CD4-positive, alpha-beta T cell treated with Interleukin-4 for 1 hour (primary cell): ENCODE measurements at places on chromosomes 11 and 22.
A peak's percentile ranks its signal among the peaks of the same experiment; 100 is the strongest.

- DNase-seq, result no peak
Observed at GRCh38 chr11:61507962-61508861, at the start of gene LRRC10B. Gene LRRC10B (plus strand): TSS chr11:61508749. CDS start chr11:61508999, 250 bp downstream.

- DNase-seq, result no peak
Observed at GRCh38 chr22:30481711-30482110, 9.9 kb upstream of the SEC14L3 start.

- DNase-seq, result no peak
Observed at GRCh38 chr22:40196628-40197360, 19.1 kb downstream of the TNRC6B start.

DNA sequence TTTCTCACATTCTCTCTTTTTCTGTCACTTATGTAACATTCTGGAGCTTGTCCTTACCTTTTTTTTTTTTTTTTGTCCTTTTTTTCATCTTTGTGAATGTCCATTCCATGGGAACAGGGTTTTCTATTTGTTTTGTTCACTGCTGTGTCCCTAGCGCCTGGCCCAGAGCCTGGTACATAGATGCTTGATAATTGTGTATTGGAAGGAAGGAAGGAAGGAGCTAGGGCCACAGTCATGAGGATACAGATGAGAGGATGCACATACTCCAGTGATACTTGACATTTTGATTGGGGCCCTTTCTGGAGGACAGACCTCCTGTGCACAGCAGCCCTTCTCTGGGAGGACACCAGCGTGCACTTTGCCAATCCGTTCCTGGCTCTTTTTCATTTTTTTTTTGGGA, 68.9 kb downstream of the KIAA1671 start:
- DNase-seq, result no peak

DNA sequence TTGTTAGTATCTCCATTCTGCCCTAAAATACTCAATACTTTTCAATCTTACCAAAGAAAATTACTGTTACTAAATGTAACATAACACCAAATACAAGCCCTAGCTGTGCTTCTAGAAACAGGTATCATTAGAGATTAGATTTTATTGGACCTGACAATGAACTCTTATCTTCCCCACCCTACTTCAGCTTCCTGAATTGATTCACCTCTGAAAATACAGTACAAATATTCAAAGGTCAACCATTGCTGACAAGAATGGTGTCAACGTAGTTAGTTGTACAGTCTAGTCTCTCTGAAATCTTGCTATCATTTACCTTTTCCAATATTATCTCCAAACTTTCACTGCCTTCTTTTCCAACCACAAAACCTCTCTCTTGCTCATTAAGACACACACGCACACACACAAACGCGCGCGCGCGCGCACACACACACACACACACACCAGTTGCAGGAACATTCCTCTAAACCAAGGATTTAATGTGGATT, 22.4 kb downstream of the LRRC4C start:
- no peak for DNase-seq

- DNase-seq, result no peak
Observed at GRCh38 chr22:38135133-38135706, 24.7 kb upstream of the BAIAP2L2 start.

DNA sequence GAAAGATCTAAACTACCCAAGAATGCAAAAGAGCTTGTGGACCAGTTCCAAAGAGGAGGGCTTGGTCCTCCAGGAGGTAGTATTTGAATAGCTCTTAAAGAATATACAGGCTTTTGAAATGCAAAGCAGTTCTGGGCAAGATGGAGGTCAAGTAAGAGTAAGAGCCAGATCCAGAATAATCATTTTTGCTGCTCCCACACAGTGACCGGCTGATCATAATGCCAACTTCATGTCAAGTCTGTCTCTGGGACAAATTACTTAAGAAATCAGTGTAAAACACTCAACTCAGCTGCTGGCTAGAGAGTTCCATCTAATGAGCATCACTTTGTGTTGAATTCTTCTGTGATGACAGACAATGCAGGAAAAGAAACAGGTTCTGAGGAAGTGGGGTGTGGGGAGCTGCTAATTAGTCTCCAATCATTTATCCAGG, 250.9 kb upstream of the NARS2 start:
- no peak for DNase-seq

GRCh38 chr11:118168751-118169150, 7.7 kb downstream of the SCN2B start:
- DNase-seq, result no peak

DNA sequence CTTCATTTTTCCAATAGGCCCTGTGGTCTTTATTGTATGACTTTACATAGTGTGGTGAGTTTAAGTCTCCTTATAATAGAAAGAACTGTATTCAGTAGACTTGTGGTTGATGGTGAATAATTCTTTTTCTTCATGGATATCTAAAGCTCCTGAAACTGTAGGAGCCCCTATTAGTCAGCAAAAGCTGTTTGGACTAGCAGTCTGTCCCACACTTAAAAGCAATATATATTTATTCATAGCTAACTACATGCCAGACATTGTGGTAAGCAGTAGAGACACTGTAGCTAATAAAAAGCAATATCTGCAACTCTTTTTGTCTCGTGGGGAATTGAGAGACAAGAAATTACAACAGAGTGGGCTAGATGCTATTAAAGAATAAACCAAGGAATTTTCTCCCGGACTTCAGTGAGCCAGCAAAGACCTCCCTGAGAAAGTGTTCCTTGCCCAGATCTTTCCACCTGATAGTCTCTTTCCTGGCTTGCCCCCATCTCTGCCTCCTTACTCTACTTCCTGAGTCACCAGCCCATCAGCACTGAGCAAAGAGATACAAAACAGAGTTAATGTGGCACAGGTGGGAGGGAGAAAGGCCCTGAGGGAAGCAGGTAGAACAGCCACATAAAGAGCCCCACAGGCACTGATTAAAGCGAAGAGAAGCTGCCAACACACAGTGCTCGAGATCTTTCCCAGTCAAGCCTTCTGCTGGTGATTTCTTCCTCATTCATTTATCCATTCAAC, 1.4 kb upstream of the OR52W1 start:
- no peak for DNase-seq

- DNase-seq, result no peak
Observed at GRCh38 chr22:46937185-46937584, 174.7 kb downstream of the TBC1D22A start.

- DNase-seq, result no peak
Observed at GRCh38 chr11:104118105-104118744, 45.7 kb downstream of the PDGFD start.

DNA sequence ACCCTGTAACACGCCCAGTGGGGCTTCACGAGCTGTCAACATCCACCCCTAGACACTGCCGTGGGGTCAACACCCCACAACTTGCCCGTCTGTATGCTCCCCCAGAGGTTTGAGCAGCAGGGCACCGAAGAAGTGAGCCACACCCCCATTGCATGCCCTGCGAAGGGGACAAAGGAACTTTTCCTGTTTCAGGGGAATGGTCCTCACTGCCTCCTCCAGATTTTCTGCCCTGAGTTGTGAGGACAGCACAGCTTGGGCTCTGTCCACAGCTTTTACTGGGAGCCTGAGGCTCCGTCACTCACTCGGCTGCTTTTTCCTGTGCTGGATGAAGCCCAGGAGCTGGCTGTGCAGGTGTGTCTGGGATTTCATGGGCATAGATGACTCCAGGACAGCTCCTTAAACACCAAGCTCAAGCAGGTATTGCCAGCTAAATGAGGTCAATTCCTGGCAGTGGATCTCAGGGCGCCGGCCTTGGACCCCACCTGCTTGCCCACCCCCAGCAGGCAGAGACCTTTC, 40.2 kb upstream of the CCDC188 start:
- no peak for DNase-seq

DNA sequence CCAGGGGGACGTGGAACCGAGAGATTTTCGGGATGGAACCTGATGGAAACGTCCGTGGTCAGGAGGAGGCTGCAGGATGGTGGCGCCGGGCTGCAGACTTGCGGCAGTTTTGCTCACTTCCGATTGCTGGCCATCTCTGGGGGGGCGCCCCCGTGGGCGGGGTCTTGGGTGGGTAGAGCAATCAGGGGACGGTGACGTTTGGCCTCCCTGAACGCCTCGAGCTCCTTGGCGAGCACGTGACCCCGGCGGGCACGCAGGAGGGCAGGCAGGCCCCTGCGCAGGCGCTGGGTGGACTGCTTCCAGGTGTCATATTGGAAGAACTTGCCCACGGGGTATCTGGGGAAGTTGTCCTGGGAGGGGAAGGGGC, 6.3 kb downstream of the IGF2 start:
- no peak for DNase-seq

DNA sequence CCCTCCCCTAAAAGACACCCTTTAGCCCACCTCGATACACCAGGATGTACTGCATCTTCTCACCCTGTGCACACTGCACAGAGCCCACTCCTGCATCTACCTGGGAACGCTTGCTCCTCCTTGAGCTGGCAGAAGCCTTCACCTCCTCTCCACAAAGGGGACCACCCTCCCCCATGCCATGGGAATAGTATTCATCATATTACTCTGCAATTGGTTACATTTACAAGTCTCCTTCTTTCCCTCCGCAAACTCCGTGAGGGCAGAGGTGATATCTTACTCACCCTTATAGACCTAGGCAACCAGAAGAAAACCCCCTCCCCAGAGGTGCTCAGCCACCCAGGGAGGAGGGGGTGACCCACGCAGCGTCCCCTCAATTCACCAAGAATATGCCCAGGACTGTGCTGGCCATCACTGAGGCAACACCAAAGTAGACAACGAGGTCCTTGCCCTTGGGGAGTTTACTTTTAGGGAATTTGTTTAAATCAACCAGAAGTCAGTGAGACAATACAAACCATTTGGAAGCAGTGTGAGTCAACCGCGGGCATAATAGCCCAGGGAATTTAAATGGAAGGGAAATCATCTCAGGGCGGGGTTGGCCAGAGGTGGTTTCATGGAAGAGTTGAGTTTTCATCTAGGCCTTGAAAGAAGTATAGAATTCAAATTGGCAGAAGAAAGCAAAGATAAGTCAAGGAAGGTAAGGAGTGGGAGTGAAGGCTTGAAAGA, 214.5 kb downstream of the BARX2 start:
- no peak for DNase-seq

DNA sequence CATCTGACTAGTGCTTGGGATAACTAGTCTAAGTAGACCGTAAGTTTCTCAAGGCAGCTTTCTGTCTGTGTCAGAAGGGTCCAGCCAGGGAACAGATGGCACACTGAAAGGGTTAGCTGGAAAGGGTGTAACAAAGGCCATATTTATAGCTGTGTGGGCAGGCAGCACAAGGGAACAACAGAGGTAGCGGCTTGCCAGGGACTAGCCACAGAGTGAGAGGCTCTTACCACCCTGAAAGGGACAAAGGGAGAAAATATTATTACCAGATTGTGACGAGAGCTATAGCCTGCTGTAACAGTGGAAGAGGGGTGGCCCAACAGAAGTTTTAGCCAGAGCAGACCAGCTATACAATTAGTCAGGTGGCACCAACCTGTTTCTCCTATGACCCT, 129.4 kb downstream of the CCDC34 start:
- no peak for DNase-seq

- no peak for DNase-seq
Observed at GRCh38 chr11:11588891-11589290, 32.9 kb downstream of the GALNT18 start.

DNA sequence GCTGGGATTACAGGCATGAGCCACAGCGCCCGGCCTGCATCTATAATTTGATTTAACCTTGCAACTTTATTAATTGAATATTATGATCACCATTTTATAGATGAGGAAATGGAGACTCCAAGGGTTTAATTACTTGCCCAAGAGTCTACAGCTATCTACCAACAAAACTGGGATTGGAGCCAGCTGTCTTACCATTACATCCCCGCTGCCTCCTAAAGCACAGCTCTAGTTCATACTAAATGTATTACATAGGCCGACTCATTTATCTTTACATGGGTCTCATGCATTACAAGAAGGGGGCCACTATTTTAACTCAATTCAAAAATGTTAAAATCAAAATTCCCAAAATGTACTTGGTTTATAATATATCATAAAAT, 14.1 kb upstream of the TMA7B start:
- no peak for DNase-seq

DNA sequence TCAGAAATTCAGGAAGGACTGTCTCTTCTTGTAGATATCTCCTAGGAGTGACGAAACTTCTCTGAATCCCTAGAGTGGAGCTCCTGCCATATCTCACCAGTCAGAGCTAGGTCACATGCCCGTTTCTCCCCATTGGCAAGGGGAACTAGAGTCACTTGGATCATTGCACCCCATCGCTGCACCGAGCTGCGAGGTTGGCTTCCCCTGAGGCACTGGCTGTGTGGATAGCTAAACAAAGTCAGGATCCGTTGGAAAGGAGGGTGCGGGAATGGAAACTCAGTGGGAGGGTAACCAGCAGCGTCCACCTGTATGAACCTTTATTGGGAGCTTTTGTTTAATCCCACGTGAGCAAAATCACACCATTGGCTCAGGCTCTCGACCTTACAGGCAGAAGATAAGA, 283.8 kb downstream of the BRD1 start:
- DNase-seq, result no peak

GRCh38 chr22:27495325-27495724, 306.2 kb downstream of the MN1 start:
- DNase-seq, result no peak

GRCh38 chr11:95674657-95675358, 114.8 kb downstream of the FAM76B start:
- peak; percentile 13 for DNase-seq
